ENCODE measurements at places on chromosomes 16 and 17.

GRCh38 chr16:46747777-46748651 lies at the start of gene MYLK3:
Gene MYLK3, minus strand, starts transcription at chr16:46748344. Its CDS starts 151 bp downstream, at chr16:46748193.
- peak; percentile 95 for DNase-seq

DNA sequence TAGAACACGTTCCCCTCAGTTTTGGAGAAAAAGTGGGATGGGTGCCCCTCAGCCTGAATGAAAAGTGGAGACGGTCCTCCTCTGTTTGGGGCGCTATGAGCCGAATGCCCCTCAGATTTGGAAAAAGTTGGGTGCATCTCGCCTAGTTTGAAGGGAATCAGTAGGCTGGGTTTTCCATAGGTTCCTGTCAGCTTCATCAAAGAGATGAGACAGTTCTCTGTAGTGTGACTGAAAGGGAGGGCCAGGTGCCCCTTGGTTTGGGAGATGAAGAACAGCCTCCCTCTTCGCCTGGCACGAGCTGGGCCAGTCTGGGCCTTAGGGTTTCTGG lies 742 bp upstream of the SLC9A5 start:
- DNase-seq, result no peak

DNA sequence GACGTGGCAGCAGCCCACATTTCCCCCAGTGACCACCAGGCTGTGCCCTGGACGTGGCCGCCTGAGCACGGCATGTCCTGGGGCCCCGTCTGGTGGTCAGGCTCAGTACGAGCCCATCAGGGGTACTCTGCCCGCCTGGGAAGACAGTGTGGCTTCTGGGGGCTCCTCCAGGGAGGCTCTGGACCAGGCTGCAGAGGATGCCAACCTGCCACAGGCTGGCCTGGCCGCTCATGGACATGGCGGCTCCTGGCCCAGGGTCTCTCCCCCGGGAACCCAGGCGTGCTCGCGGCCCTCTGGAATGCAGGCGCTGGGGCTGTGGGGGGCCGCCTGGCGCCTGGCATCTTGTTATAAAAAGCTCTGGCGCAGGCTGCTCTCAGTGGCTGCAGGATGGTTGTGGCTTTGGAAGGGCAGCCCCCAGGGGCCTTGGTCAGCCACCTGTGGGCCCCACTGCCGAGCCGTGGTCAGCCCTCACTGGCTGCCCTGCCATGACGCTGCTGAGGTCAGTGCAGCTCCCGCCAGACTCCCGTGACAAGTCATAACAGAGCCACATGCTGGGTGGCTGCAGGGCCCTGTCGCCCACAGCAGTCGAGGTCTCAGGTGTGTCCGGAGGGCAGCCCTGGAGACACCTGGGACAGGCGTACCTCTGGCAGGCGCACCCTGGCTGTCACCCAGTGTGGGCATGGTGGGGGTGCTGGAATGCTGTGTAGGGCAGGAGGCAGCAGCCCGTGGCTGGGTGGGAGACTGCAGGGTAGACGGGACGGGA lies 15.0 kb downstream of the CENPX start:
- no peak for DNase-seq

DNA sequence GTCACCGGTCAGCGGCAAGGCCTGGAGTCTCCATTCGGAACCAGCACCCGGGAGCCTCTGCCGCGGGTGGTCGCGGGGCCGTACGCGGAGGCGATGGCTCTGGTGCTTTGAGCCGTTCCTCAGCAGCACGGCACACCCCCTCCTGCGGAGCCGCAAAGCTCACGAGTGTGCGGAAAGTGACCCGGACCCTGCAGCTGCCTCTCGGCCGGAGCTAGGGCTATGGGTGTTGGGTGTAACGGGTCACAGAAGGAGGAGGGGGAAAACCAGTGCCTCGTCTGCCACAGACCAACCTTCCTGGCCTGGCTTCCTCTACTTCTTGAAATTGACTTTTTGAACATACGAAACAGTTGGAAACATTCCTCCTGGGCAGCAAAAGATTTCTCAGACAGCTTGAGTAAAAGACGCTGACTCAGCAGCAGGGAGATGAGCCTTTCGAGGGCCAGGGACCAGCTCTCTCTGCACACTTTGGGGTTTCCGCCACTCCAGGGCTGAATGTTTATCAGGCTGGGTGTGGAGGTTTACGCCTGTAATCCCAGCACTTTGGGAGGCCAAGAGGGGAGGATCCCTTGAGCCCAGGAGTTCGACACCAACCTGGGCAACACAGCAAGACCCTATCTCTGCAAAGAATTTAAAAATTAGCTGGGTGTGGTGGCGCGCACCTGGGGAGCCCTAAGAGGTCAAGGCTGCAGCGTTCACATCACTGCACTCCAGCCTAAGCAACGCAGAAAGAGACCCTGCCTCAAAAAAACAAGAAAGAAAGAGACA lies 26.4 kb upstream of the PITPNA start:
- peak; percentile 43 for DNase-seq

- no peak for DNase-seq
Observed at GRCh38 chr17:12953156-12953555, 64.7 kb downstream of the ELAC2 start.

- DNase-seq, result no peak
Observed at GRCh38 chr16:57022445-57022844, 33.1 kb downstream of the NLRC5 start.

- DNase-seq, result no peak
Observed at GRCh38 chr16:48517493-48517892, 92.5 kb downstream of the N4BP1 start.

- peak; percentile 19 for DNase-seq
Observed at GRCh38 chr16:61323456-61323855, 712.8 kb downstream of the CDH8 start.

DNA sequence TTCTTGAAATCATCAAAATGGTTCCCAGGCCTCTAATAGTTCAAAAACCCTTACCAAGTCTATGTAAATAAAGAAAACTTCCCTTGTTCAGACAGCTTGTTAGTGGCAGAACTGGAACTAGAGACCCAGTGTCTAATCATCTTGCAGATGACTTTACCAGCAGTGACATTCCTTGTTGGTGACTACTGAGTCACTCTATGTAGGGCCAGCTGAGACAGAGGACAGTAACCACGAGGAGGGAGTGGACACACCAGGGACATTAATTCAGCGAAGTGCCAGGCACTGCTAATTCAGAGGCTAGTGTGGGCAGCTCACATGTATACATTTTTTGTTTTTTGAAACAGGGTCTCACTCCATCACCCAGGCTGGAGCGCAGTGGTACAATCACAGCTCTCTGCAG lies 6.1 kb upstream of the HEATR3 start:
- DNase-seq, result no peak

DNA sequence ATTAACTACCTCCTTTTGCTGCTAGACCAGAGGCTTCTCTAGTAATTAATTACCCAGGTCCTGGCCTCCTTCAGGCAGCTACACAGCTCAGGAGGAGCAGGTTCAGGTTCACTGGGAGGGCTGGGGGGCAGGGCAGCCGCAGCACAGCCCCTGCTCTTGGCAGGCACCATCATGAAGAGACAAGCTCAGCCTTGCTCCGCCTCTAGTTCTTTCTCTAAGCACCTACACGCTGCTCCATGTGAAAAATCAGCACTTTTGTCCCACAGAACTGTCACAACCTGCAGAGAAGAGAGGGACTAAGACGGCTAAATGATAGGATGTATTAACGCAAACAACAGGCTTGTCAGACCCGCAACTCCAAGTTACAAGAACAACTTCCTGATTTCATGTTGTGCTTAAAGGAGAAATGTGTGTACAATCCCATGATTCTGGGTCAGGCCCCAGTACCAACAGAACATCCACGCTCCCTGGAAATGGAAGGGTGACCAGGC lies 53.4 kb downstream of the GRB2 start:
- DNase-seq, result no peak

- peak; percentile 79 for DNase-seq
Observed at GRCh38 chr17:67245694-67246402, 852 bp upstream of the HELZ start.

- DNase-seq, result peak; percentile 73
Observed at GRCh38 chr17:1390432-1391367, 9.3 kb downstream of the YWHAE start.

- no peak for DNase-seq
Observed at GRCh38 chr16:20969386-20969785, 68.8 kb downstream of the LYRM1 start.

DNA sequence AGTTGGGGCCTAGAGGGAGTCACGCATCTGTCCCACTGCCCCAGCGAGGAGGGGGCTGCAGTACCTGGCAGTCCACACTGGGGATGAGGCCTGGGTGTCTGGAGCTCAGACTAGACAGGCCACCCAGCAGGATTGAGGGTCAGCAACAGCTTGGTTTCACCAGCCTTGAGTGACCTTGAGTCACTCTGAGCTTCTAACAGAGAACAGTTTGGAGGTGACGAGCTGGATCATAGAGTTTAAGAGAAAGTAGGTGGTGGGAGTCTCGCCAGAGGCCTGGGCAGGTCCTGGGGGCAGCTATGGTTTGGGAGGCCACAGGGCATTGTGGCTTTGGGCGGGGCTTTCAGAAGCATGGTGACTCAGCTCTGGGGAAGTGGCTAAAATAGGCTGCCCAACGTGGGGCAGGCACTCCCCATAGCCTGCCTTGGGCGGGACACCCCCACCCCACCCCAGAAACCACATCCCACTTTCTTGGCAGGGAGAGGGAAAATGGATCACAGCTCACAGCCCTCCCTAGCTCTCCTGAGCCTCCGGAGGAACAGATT lies 20.5 kb downstream of the CDC42EP4 start:
- DNase-seq, result no peak

- no peak for DNase-seq
Observed at GRCh38 chr16:46920402-46921068, 36.4 kb downstream of the GPT2 start.

DNA sequence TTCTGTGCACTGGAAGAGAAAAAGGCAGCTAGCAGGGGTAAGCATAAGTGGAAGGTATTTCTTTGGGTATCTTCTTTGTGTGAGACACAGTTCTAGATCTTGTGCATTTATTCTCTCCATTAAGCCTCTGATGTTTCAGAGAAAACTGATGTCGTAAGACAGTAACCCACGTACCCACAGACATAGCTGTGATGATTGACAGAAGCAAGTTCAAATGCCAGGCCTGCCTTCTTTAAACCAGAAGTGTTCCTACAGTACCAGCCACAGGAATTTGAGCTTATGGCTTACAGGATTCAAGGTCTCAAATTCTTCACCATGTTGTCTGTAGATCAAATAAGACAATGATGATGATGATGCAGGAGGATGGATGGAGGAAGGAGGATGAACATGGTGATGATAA lies 161.4 kb upstream of the KCNJ16 start:
- DNase-seq, result no peak

DNA sequence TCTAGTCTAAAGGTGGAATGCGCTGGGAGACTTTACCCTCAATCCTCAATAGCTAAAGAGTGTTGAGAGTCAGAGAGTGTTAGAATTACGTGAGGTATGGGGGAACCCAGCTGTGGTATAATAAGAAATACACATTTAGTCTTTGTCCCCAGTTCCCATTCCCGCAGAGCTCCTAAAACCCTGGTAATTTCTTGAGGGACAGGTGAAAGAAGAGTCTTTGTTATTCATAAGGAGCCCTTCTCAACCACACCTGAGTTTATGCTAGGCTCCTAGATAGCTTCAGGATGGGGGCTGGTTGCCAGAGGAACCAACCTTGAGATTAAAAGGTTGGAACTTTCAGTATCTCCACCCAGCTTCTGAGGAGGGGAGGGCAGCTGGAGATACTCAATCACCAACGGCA lies 5.8 kb downstream of the ZNF18 start:
- no peak for DNase-seq

DNA sequence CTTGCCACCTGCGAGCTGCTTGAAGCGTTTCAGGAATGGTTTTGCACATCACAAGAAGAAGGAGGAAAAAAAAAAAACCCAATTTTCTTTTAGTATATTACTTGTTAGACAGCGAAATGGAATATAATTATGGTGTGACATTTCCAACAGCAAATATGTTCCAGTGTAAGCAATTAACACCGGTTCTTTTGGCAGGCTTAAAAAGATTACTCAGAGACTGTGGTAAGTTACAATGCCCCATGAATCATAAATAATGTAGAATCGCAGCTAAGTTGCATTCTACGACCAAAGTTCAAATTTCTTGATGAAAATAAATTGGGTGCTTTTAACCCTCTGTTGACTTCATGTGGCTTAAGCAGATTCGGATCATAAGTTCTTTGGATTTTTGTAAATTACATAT lies 245.2 kb downstream of the XYLT1 start:
- no peak for DNase-seq

- DNase-seq, result no peak
Observed at GRCh38 chr17:62135742-62136141, 70.7 kb upstream of the MED13 start.

GRCh38 chr17:70654706-70655105 lies 485.4 kb downstream of the KCNJ2 start:
- DNase-seq, result no peak

DNA sequence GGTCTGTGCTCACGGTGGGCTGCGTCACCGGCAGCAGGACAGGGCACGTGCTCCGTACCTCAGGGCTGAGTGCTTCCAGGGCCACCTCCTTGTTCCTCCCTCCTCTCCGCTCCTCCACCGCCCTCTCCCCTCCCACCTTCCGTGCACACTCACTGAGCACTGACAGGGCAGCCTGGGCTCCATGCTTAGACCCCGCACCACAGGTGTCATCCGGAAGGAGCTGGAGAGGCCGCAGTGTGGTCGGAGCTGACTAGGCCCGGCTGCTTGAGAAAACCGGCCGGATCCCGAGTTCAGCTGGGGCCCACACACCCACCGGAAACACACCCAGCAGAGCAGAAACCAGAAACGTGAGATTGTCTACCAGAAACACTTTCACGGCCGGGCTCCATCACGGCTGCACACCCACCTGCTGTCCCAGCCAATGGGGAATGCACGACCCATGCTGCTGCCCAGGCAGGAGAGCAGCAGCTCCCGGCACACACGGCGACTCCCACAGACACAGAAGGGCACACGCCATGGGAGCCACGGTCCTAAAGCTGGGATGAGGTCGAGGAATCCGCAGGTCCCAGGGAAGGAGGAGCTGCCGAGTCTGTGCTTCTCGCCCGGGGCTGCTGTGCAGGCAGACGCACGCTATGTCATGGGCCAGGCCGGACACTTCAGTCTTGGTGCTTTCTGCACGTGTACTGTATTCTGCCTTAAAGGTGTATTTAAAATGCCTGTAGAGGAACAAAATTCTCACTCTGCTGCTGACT lies 55.0 kb upstream of the ZNF469 start:
- DNase-seq, result no peak

DNA sequence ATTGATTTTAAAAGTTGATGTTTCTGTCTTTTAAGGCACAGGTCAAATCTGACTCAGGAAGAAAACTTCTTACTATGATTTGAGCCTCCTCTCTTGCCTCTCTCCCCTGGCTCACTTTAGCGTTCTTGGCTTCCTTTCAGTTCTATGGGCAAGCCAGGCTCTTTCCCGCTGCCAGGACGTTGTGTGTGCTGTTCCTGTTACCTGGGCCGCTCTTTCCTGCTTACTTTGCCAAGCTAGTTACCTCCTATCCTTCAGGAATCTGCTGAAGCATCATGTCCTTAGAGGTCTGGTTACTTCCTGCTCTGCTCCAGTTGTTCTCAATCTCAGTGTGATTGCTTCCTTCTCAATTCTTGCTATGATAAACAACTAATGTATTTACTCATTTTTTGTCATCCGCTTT lies 1108.5 kb upstream of the EEF2KMT start:
- DNase-seq, result no peak

- no peak for DNase-seq
Observed at GRCh38 chr17:14361945-14362508, 61.1 kb downstream of the HS3ST3B1 start.
